ENCODE measurements at places on chromosomes 12 and 14. TPM values are rescaled to one million over a fixed set of nuclear protein-coding genes. Genes with fewer than 3 reads are reported as not detected.

TMEM233 gene
- total RNA-seq: 0.17 TPM

PRIMA1 gene
- 0.66 TPM for total RNA-seq

EID3 gene
- 8.6 TPM for total RNA-seq

GARIN6 gene
- not detected for total RNA-seq

KRT78 gene
- total RNA-seq: not detected

ANO6 gene
- 160 TPM for total RNA-seq

FAM90A1 gene
- 0.33 TPM for total RNA-seq

LRFN5 gene
- 2.3 TPM for total RNA-seq

CAMKK2 gene
- total RNA-seq: 32.1 TPM

CEP290 gene
- 24.0 TPM for total RNA-seq

SLC35F4 gene
- not detected for total RNA-seq

TMEM132C gene
- 73.5 TPM for total RNA-seq

EMC9 gene
- total RNA-seq: 14.1 TPM

PGF gene
- 0.68 TPM for total RNA-seq

MDM2 gene
- 111 TPM for total RNA-seq

SMIM41 gene
- not detected for total RNA-seq

RHOF gene
- 5.9 TPM for total RNA-seq

SMAGP gene
- 3.1 TPM for total RNA-seq

CPNE6 gene
- total RNA-seq: not detected

NEDD1 gene
- total RNA-seq: 9.2 TPM

SLC8A3 gene
- 1.1 TPM for total RNA-seq

MAX gene
- 54.0 TPM for total RNA-seq

KIF26A gene
- 9.8 TPM for total RNA-seq

GLS2 gene
- total RNA-seq: not detected

B3GNT4 gene
- not detected for total RNA-seq

ACVRL1 gene
- total RNA-seq: 90.9 TPM

SLC5A8 gene
- total RNA-seq: not detected

TAS2R42 gene
- total RNA-seq: not detected

ASIC1 gene
- total RNA-seq: 0.88 TPM

PLBD1 gene
- total RNA-seq: 24.2 TPM

RAP1B gene
- total RNA-seq: 194 TPM

All from subcutaneous adipose tissue (tissue), 4 donors.